ENCODE measurements at places on chromosomes 6 and 20. TPM values are rescaled to one million over a fixed set of nuclear protein-coding genes. Genes with fewer than 3 reads are reported as not detected.
A peak's percentile ranks its signal among the peaks of the same experiment; 100 is the strongest.

The GPLD1 gene
- 11.0 TPM for total RNA-seq

The EYA4 gene
- 1.0 TPM for total RNA-seq

The LY6G5B gene
- 15.5 TPM for total RNA-seq

The NR2E1 gene
- total RNA-seq: not detected

The TFEB gene
- 17.9 TPM for total RNA-seq

The TMEM151B gene
- not detected for total RNA-seq

The BANF2 gene
- total RNA-seq: not detected

The CBLN4 gene
- total RNA-seq: 0.32 TPM

The SNAI1 gene
- total RNA-seq: 19.1 TPM

The PRDM13 gene
- not detected for total RNA-seq

The PFDN6 gene
- total RNA-seq: 34.8 TPM

The PROCR gene
- 103 TPM for total RNA-seq

The BPIFB2 gene
- not detected for total RNA-seq

- DNase-seq: no peak
Measured at GRCh38 chr6:167799033-167799821, 27.5 kb upstream of the AFDN start.

GRCh38 chr6:54516321-54516720, 208.1 kb downstream of the TINAG start:
- DNase-seq: no peak

- DNase-seq: no peak
Measured at GRCh38 chr6:33772082-33772830, 16.7 kb downstream of the LEMD2 start.

- DNase-seq: peak; percentile 91
Measured at GRCh38 chr20:3407040-3407770, at the start of gene DNAAF9. DNAAF9 (minus strand) TSS chr20:3407669; CDS start chr20:3407557, 112 bp downstream.

DNA sequence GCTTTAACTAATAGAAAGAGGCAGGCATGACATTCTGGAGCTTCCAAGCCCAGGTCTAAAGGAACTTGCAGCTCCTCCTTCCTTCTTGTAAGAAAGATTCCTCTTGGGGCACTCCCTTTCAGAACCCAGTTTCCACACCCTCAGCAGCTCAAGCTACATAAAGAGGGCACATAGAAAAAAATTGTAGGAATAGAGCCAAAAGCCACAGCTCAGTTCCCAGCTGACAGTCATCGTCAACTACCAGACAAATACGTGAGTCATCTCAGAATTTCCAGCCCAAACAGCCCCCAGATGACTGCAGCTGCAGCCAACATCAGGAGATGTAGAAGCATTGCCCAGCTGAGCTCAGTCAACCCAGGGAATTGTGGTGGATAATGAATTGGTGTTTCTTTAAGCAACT, 349.8 kb upstream of the ARID1B start:
- no peak for DNase-seq

DNA sequence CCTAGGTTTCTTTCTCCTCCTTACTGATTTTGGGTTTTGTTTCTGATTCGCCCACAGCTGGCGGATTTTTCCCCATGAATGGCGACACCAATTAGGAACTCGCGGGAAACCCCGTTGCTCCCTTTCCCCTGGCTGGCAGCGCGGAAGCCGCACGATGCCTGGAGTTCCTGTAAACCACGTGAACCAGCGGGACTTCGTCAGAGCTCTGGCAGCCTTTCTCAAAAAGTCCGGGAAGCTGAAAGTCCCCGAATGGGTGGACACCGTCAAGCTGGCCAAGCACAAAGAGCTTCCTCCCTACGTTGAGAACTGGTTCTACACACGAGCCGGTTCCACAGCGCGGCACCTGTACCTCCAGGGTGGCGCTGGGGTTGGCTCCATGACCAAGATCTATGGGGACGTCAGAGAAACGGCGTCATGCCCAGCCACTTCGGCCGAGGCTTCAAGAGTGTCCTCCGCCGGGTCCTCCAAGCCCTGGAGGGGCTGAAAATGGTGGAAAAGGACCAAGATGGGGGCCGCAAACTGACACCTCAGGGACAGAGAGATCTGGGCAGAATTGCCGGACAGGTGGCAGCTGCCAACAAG, 3.2 kb upstream of the SEC23B start:
- DNase-seq: no peak

DNA sequence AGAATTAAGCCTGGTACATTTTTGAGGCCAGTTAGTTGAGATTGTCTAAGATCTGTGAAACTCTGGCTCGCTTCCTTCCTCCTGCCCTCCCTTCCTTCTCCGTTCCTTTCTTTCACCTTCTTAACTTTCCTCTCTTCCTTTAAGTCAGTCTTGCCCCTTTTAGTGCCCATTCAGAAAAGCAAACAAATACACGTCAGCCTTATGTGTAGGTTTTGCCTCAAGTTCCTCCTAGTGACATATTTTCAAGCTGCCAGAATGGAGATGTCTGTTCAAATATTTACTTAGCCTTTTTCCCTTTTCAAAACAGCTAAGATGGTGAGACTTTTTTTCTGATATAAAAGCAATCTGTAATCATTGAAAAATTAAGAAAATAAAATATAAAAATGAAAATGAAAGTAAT, 178.4 kb downstream of the FARS2 start:
- no peak for DNase-seq

DNA sequence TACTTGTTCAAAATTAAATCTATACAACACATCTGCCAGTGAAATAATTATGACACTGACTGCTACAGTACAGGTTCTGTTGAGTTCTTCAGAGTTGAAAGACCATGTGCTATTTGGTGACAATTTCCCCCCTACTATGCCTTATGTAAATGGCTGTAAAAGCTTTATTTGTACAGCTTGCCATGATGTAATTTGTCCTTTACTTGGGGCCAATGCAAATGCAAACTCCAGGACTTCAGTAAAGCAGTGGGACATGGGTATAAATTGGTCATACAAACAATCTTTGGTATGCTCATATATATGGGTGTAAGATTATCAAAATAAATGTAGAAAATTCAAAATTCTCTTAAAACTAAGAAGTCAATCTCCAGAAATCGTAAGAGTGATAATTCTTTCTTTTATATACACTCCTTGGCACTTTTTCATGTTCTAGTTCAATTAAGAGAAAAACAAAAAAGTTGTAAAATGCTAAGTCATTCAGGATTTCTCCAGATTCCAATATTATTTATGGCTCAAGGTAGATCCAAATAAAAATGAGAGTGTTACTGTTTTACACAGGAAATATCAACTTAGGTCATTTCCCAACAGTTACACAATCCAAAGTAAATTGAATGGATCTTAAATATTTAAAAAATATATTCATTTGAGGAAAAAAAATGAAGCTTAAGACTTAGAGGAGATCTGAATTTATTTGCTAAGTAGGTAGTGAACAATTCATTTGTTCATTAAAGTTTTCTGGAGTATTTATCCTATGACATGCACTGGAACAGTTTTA, 1310.5 kb upstream of the CITED2 start:
- DNase-seq: no peak

DNA sequence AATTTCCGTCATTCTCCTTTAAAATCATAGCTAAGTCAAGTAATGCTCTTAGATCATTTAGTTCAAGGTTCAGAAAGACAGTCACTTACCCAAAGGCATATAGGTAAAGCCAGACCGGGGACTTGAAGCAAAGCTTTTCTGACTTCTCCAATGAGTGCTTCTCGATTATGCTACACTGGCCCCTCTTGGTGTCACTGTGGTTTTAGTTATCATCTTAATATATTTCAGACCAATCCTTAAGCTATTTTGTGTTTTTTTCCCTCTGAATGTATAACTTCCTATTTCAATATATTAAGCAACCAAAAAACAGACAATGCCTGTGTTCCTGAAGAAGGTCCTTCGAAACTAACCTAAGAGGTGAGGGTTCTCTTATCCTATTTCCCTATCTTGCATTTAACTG, 3.9 kb downstream of the PRDM1 start:
- no peak for DNase-seq

DNA sequence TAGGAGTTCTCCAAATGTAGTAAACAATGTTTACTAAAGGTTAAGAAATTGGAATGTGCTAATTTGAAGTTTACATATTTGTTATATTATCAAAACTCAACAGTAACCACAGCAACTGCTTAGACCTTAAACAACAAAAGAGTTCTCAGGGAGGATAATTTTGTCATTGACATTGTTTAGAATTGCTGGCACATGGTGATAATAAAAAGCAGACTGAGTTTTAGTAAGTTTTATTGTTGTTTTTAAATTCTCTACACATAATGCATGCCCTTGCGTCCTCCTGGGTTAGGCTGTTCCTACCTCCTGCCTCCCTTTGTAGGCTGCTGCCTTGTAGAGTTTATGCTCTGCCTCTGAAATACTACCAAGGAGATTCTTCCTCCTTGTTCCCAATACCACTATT, 28.7 kb downstream of the LAMA4 start:
- no peak for DNase-seq

DNA sequence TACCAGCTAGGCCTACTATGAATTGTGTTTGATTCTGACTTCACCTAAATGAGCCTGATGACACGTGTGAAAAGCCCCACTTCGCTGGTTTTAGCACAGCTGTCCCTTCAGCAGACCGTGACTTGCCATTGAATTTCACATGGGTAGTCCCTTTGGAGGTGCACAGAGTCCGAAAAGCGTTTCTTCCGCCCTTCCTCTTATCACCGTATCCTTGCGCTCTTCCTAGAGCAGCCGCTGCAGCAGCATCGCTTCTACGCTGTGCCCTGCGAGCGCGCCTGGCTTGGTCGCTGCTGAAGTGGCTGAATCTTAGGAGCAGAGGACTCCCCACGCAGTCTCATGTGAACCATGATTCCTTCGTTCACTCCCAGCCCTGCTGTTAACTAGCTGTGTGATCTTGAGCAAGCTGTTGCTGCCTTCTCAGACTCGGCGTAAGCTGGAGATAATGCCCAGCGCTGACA, 127.0 kb downstream of the PACRG start:
- no peak for DNase-seq

DNA sequence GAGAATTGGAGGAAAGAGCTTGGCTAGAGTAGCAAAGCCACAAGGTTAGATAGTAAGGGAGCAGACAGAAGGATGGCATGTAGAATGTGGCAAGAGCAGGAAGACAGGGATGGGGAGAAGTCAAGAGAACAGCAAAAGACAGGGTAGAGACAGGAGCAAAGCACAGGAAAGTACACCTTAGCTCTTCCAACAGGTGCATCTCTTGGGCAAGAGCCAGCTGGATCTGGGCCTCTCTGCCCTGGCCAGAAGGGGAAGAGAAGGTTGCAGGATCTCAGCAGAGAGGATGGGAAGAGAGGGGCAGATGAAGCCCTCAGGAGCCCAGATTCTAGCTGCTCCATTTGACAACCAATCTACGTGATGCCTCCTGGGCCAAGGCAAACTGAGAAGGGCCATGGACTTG, 16.7 kb downstream of the SCUBE3 start:
- DNase-seq: no peak

- DNase-seq: no peak
Measured at GRCh38 chr6:155959898-155960495, 504.4 kb upstream of the NOX3 start.

GRCh38 chr6:87718662-87719433, 16.8 kb upstream of the AKIRIN2 start:
- no peak for DNase-seq

GRCh38 chr6:43773050-43773979, 3.3 kb downstream of the VEGFA start:
- no peak for DNase-seq

DNA sequence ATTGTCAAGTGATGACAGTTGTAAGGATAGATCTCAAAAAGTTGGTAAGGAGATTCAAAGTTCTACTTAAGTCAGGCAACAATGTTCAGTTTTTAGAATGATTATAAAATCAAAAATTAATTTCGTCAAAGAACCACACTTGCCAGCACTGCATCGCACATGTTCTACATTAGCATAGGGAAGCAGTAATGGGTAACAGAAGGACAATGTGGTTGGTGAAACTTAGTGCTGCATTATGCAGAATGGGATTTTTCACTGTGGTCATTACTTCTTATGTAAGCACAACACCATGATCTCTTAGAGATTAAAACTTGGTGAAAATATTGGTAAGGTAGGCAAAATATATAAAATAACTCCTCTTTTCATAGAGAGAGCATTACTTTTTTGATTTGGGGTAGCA, 173.7 kb upstream of the THEMIS start:
- no peak for DNase-seq

DNA sequence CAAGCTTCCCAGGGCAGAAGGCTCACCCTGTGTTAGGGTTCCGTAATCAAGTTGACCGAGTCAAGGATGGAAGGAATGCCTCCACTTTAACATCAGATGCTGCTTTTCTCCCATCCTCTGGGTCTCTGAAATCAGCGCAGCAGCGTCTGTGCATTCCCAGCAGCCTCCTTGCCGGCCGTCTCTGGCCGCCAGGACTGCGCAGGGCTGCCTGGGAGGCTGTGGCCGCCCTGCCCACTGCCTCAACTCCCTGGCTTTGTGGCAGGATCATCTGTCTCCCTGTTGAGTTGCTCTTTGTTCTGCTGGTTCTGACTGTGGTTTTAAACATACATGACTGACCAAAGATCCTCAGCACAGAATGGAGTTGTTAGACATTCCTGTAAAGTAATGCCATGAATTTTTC, 56.5 kb downstream of the DLL1 start:
- no peak for DNase-seq

- DNase-seq: no peak
Measured at GRCh38 chr6:158442306-158442705, 117.6 kb upstream of the TMEM181 start.

DNA sequence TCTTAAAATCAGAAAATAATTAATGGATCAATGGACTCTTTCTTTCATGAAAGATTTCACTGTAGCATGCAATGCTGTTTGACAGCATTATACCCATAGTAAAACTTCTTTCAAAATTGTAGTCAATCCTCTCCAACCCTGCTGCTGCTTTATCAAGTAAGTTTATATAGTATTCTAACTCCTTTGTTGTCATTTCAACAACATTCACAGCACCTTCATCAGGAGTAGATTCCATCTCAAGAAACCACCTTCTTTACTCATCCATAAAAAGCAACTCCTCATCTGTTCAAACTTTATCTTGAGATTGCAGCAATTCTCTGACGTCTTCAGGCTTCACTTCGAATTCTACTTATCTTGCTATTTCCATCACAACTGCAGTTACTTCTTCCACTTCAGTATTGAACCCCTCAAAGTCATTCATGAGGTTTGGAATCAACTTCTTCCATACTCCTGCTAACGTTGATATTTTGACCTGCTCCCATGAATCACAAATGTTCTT, 26.4 kb upstream of the BACH2 start:
- no peak for DNase-seq

- peak; percentile 80 for DNase-seq
Measured at GRCh38 chr6:36230371-36230770, 33.8 kb downstream of the BRPF3 start.

DNA sequence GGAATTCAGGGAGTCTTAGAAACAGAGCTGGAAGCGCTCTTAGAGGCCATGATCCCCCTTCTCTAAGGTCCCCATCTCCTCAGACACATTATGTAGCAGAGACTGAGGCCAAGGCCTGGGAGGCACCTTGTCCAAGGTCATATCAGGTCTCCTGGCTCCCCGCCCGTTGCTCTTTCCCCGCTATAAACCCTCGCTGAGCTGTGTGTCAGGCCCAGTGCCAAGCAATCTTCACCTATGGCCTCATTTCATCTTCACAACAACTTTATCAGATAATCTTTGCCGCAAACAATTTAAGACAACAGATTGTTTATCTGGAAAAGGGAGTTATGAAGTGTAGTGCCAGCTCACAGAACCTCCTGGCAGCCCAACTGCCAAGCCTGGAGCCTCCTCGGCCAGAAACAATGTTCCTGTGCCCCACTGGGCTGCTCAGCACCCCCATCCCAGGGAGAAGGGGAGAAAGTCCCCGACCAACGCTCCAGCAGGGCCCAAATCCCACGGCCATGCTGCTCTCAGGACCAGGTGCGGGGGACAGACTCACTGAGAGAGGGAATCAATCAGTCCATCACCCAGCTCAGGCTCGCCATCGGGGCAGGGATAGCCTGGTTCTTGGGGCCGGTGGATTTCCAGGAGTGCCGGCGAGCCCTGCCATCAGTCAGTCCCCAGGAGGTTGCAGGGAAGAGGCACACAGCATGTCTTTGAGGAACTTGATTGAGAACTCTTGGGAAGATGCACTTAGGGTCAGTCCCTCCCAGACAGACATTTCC, 16.9 kb upstream of the FANCE start:
- DNase-seq: no peak

Measured in mesenteric fat pad (tissue), 1 donor.